Stimulated activated CD8-positive, alpha-beta memory T cell treated with anti-CD3 and anti-CD28 coated beads, Interleukin-7, amount 100 ng/mL, for 24 hours (primary cell): ENCODE measurements at places on chromosomes 3 and 15.
A peak's percentile ranks its signal among the peaks of the same experiment; 100 is the strongest.

GRCh38 chr3:153631102-153631501 lies 469.1 kb downstream of the RAP2B start:
- no peak for DNase-seq

DNA sequence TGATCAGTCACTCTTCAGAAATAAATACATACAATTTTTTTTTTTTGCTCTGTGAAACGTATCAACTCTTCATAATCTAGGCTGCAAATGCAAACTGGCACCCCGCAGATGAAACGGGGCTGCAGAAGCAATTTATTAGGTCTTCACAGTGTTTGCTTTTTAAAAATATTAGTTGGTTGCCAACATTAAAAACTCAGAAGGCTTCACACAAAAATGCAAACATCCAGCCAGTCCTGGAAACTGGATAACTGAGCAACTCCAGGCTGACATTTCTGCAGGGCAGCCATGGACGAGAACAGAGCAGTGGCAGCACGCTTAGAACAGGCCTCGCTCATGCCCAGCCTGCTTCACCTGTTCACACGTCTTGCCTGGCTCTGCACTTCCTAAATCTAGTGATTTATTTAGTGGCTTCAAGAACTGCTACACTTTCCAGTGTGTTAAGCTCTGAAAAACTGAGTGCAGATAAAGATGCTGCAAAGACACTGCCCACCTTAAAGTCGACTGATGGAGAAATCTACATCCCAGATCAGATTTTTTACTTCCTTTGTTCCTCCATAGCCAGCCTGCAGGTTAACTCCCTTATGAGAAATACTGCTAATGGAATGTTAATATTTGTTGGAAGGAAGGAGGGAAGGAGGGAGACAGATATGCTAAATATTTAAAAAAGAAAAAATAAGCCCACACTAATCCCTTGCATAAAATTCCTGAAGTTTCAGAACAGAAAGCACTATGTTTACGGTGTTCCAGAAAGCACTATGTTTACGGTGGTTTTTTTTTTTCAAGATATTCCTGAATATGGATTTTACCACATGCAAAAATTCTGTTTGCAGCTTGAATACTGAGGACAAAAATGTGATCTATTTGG lies 53.6 kb downstream of the SETMAR start:
- DNase-seq: no peak

GRCh38 chr3:123137001-123137400 lies 64.7 kb upstream of the SEC22A start:
- DNase-seq: no peak

DNA sequence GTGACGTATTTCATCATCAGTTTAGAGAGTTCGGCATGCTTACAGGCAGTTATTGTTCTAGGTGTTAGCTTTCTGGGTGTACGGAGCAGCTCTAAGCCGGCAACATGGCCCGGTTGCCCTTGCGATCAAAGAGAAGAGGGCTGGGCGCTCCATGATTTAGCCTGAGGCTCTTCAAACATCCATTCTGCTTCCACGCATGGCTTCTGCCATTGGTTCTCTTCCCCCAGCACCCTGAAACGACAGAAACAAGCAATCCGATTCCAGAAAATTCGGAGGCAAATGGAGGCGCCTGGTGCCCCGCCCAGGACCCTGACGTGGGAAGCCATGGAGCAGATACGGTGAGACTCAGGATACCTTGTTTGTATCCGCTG lies 574 bp downstream of the NGRN start:
- no peak for DNase-seq

- no peak for DNase-seq
Measured at GRCh38 chr15:49847423-49848281, 226.8 kb downstream of the DTWD1 start.

DNA sequence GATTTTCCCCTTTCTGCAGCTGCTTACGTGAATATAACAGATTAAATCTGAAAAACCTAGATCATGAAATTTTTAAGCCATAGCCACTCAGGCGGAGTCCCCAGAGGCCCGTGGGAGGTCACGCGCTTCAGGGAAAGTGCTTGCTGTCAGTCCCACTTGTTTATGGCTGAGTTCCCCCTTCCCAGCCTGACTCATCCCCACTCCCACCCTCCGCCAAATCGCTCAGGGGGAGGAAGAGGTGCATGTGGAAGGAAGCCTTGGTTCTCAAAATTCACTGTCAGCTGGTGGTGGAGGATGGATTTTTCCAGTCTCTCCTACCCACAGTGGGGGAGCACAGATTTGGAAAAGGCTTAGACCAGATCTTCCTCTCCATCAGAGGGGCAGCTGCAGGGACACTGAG lies 67.4 kb downstream of the CORO2B start:
- no peak for DNase-seq

GRCh38 chr15:84590406-84590805 lies 10.4 kb upstream of the ZSCAN2 start:
- DNase-seq: no peak

- DNase-seq: no peak
Measured at GRCh38 chr3:76552653-76553052, 487.2 kb upstream of the ROBO2 start.

DNA sequence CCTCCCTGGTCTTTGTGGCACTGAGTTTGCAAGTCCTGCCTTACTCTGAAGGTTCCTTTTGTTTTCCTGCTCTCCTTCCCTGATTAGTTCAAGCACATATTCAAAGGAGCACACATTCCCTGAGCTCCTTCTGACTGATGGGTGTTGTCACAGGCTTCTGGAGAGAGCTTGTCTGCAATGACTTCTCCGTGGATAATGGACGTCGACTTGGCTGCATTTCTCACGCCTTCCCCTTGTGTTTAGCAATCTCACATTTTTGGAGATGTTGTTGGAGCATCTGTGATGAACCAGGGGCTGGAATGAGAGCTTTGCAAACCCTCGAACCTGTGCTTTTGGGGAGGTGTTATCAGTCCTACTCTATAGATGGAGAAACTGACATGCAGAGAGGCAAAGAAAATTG lies 375.4 kb upstream of the PROK2 start:
- DNase-seq: no peak

DNA sequence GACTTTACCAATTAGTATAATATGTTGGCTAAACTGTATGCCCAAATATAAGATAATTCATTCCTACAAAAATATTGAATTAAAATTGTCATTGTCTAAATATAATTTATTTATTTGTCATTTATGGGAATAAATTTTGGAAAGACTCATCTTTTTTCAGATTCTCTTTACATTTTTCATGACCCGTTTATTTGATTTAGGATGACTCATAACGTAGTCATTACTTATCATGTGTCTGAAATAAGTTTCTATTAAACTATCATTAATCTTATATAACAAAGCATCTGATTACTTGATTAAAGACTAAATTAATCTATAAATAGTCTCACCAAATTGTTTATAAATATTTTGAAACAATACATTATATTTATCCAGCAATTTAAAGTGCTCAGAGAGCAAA lies 516.6 kb downstream of the CADM2 start:
- DNase-seq: no peak

GRCh38 chr15:67967871-67968431 lies 86.2 kb upstream of the PIAS1 start:
- peak; percentile 5 for DNase-seq
